Prostate gland (tissue), 2 donors: ENCODE measurements at places on chromosomes 1 and 21.

DNA sequence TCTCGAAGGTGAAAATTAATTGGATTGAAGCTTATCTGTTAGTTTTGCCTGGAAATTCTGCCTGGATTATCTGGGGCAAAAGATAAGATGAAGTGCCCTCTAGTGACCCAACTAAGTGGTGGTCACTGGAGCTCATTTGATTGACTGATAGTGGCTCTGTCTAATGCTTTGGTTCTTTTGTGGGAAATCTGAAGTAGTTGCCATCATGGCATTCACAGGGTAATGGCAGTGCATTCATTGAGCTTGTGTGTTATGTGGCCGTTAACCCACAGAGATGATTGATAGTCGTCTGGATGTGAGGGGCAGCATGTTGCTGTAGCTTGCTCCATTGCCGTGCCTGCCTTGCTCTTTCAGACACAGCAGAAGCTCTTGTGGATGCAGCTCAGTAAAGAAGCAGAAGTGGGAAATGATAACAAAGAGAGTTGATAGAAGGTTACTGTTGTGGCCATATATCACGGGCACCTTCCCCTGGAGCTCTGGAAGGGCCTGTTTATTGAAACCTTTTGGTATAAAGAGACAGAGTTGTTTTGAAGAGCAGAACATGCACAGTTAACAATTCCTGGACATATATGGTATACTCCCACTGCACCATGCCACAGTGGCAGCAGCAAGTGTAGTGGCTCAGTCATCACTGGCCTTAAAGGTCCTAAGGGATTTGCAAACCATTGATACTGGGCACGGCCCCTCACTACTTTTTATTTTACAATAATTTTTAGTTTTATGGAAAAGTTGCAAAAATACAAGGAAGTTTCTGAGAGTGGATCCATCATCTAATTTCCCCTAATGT, 42.0 kb downstream of the CXADR start:
- DNase-seq = no peak
- H3K27me3 ChIP-seq = no peaks in the 10 kb centered on the region
- H3K27ac ChIP-seq = no peak overlapping the region

DNA sequence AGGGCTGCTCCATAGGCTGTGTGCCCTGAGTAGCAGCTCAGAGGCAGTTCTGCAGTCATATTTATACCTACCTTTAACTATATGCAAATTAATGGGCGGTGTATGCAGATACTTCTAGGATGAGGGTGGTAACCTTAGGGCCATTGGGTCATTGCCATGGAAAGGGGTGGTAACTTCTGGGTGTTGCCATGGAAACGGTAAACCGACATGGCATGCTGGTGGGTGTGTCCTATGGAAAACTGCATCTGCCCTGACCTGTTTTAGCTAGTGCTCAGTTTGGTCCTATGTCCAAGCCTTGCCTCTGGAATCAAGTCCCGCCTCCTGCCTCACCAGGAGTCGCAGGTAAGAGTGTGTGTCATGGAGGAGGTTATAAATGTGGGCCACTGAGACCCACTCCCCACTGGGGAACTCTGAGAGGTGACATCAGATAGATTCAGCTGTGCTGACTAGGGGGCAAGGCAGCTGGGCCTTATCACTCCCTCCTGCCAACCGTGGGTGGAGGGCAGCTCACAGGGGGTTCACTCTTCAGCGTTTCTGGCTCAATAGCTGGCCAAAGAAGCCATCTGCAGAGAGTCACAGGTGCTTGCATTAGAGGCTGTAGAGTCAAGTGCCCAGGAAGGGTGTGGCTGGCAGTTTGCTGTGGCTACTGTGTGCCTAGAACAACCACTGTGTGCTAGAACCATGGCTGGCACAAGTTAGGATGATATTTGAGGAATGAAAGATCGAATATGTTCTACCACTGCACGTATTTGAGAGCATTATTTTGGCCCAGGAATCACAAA, 19.0 kb downstream of the BACE2 start:
- H3K4me3 ChIP-seq = no peak overlapping the region
- no peaks in the 10 kb centered on the region for H3K4me1 ChIP-seq
- H3K36me3 ChIP-seq = no peaks in the 10 kb centered on the region
- H3K27me3 ChIP-seq = no peaks in the 10 kb centered on the region

- no peak for DNase-seq
- H3K4me1 ChIP-seq = no peaks in the 10 kb centered on the region
- H3K36me3 ChIP-seq = no peaks in the 10 kb centered on the region
- no peak overlapping the region for H3K27ac ChIP-seq
- H3K27me3 ChIP-seq = no peaks in the 10 kb centered on the region
Measured at GRCh38 chr21:44756423-44757185, 45.0 kb downstream of the UBE2G2 start.

DNA sequence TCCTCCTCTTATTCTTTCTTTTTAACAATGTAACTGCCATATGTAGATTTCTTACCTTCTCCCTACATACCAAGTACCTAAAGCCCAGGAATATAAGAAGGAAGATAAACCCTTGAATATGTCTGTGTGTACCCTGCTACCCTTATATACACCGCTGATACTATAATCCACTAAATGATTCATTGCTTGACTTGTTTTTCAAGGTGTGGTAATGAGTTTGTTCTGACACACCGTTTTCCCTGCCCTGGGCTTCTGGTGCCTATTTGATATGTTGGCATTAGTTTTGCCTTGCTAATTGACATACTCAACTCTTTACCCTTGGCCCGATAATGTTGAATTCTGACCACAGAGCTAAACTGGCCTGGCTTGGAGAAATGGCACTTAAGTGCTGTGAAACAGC, 64.3 kb downstream of the IL23R start:
- no peaks in the 10 kb centered on the region for H3K4me1 ChIP-seq
- no peak overlapping the region for H3K4me3 ChIP-seq
- H3K36me3 ChIP-seq = no peaks in the 10 kb centered on the region
- DNase-seq = no peak
- H3K27me3 ChIP-seq = peaks cover 3% of the 10 kb centered on the region
- no peak overlapping the region for H3K27ac ChIP-seq

- no peaks in the 10 kb centered on the region for H3K36me3 ChIP-seq
- H3K4me1 ChIP-seq = no peaks in the 10 kb centered on the region
- no peaks in the 10 kb centered on the region for H3K27me3 ChIP-seq
- H3K27ac ChIP-seq = no peak overlapping the region
- no peak overlapping the region for H3K4me3 ChIP-seq
Measured at GRCh38 chr1:115429241-115429640, 91.2 kb upstream of the NGF start.

- peak within 1 kb of the TSS; percentile 52 for H3K4me3 ChIP-seq
- no peaks in the 10 kb centered on the region for H3K27me3 ChIP-seq
- H3K36me3 ChIP-seq = no peaks in the 10 kb centered on the region
- DNase-seq = peak; percentile 80
- H3K27ac ChIP-seq = peak within 1 kb of the TSS; percentile 75
- peaks cover 3% of the 10 kb centered on the region for H3K4me1 ChIP-seq
Measured at GRCh38 chr1:183804916-183805841, at the start of gene RGL1. TSS of gene RGL1 (plus strand) at chr1:183805120. CDS start at chr1:183805298, 178 bp downstream.
